HepG2 (cell line): ENCODE measurements at places on chromosomes 4 and X. TPM values are rescaled to one million over a fixed set of nuclear protein-coding genes. Genes with fewer than 3 reads are reported as not detected.

DNA sequence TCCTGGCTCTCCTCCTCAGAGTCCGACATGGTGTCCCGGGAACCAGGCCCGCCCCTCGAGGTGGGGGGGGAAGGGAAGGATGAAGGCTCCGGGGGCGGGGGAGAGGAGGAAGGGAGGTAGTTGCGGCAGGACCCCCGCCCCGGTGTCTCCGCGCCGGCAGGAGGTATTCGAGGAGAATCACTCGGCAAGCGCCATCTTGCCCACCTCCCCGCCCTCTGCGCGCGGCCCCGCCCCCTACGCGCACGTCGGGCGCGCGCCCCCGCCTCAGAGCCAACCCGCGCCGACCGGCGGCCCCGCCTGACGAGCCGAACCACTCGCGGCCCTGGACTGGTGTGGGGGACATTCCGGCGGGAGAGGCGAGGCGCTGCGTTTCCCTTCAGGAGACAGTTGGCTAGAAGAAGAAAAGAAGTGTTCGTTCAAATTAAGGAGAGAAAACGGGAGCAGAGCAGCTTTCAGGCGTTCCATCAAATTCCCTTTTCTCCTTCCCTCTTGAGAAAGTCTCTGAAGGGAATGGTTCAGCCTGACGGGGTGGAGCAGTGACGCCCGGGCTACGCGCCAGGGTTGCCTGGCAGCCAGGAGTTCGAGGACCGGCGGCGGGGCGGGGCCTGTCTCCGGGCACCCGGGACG, at the start of gene RAB28:
Gene RAB28, minus strand, starts transcription at position 219 of the 627 bp plus-strand sequence.
- peaks cover 22% of the 10 kb centered on the region for H3K4me1 ChIP-seq
- no peaks in the 10 kb centered on the region for H3K36me3 ChIP-seq
- no peaks in the 10 kb centered on the region; the same call in 2 of the 3 replicates for H3K27me3 ChIP-seq
- peak within 1 kb of the TSS; percentile 75 for H3K27ac ChIP-seq
- peak; percentile 83 for DNase-seq
- H3K4me3 ChIP-seq, result peak within 1 kb of the TSS; percentile 85

DNA sequence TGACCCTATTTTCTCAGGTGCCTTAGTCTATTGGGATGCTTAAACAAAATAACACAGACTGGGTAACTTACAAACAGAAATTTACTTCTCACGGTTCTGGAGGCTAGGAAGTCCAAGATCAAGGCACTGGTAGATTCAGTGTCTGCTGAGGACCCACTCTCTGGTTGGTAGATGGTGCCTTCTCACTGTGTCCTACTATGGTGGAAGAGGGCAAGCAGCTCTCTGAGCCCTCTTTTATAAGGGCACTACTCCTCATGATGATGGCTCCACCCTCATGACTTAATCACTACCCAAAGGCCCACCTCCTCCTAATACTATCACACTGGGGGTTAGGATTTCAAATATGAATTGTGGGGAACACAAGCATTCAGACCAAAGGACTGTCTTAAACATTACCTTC, 11.8 kb downstream of the SMIM14 start:
- no peaks in the 10 kb centered on the region for H3K36me3 ChIP-seq
- H3K4me3 ChIP-seq, result no peak overlapping the region
- H3K27me3 ChIP-seq, result no peaks in the 10 kb centered on the region
- no peak for DNase-seq
- peak overlapping the region; percentile 17 for H3K27ac ChIP-seq
- H3K4me1 ChIP-seq, result peaks cover 48% of the 10 kb centered on the region

DNA sequence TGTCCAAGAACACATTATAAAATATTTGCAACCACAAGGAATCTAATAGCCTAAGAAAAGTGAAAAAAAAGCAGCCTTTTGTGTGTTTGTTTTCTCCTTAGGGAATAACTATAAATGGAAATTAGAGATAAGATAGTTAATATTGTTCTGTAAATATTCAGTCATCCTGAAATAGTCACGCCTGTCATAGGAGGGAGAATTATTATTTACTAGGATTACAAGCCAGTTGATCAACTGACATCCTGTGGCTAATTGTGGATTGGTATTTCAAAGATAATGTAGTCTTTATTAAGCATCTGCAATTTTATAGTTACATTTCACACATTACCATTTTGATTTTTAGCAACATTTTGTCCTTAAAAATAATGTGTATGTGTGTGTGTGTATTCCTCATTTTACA, 118.6 kb downstream of the CCSER1 start:
- no peaks in the 10 kb centered on the region for H3K4me1 ChIP-seq
- H3K27me3 ChIP-seq, result no peaks in the 10 kb centered on the region
- no peak for DNase-seq
- H3K27ac ChIP-seq, result no peak overlapping the region

- no peak overlapping the region for H3K4me3 ChIP-seq
- no peaks in the 10 kb centered on the region for H3K4me1 ChIP-seq
- H3K27me3 ChIP-seq, result no peaks in the 10 kb centered on the region; the same call in 1 of the 2 replicates
Measured at GRCh38 chr4:114879916-114880669, 233.3 kb downstream of the NDST4 start.

GRCh38 chr4:113524505-113525186, 236.9 kb downstream of the CAMK2D start:
- H3K27me3 ChIP-seq, result no peaks in the 10 kb centered on the region
- no peak overlapping the region for H3K4me3 ChIP-seq

DNA sequence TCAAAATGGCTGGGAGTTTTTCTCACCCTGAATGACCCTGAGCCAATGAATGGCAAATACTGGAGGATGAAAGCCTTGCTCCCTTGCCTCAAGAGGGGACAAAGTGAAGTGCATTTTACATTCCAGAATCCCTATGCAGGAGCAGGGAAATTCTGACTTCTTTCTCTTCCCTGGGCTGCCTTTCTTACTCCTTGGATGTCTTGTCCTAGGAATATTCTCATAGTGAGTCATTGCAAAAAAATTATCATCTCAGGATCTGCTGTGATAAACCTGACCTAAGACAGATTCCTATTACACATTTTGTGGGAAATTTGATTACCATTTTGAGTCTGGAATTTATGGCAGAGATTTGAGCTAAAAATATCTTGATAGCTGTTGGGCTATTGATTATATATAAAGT, 199.9 kb downstream of the TMA16 start:
- H3K36me3 ChIP-seq, result no peaks in the 10 kb centered on the region
- DNase-seq, result no peak
- H3K4me1 ChIP-seq, result no peaks in the 10 kb centered on the region
- no peaks in the 10 kb centered on the region for H3K27me3 ChIP-seq

ACE2 gene
- 2.2 and 3.1 TPM in 2 replicates for total RNA-seq

FAM241A gene
- 0.69 and 0.74 TPM in 2 replicates for total RNA-seq

GRCh38 chr4:13546941-13547484, 2.7 kb upstream of the NKX3-2 start:
- H3K4me3 ChIP-seq, result peak overlapping the region; percentile 50; the same call in 1 of the 2 replicates
- H3K4me1 ChIP-seq, result peaks cover 28% of the 10 kb centered on the region
- peaks cover 12% of the 10 kb centered on the region for H3K27me3 ChIP-seq
